HFFc6 (cell line): ENCODE measurements at places on chromosomes 7 and 10.

- H3K27ac ChIP-seq = no peak overlapping the region
- H3K4me1 ChIP-seq = peaks cover 28% of the 10 kb centered on the region
- no peak overlapping the region for H3K4me3 ChIP-seq
- H3K36me3 ChIP-seq = no peaks in the 10 kb centered on the region
- peaks cover 4% of the 10 kb centered on the region; the same call in 1 of the 2 replicates for H3K27me3 ChIP-seq
These were observed 60.7 kb downstream of the ABCB4 start for GRCh38 chr7:87414794-87415188.

GRCh38 chr7:123958186-123958703 lies 33.2 kb downstream of the SPAM1 start:
- H3K4me1 ChIP-seq = no peaks in the 10 kb centered on the region
- no peak for DNase-seq
- no peaks in the 10 kb centered on the region; the same call in 1 of the 2 replicates for H3K36me3 ChIP-seq
- no peak overlapping the region for H3K4me3 ChIP-seq

- no peak overlapping the region for H3K4me3 ChIP-seq
- DNase-seq = no peak
- no peaks in the 10 kb centered on the region for H3K4me1 ChIP-seq
- H3K27ac ChIP-seq = no peak overlapping the region
These were observed 52.9 kb downstream of the CYP2C9 start for GRCh38 chr10:94991243-94991888.

DNA sequence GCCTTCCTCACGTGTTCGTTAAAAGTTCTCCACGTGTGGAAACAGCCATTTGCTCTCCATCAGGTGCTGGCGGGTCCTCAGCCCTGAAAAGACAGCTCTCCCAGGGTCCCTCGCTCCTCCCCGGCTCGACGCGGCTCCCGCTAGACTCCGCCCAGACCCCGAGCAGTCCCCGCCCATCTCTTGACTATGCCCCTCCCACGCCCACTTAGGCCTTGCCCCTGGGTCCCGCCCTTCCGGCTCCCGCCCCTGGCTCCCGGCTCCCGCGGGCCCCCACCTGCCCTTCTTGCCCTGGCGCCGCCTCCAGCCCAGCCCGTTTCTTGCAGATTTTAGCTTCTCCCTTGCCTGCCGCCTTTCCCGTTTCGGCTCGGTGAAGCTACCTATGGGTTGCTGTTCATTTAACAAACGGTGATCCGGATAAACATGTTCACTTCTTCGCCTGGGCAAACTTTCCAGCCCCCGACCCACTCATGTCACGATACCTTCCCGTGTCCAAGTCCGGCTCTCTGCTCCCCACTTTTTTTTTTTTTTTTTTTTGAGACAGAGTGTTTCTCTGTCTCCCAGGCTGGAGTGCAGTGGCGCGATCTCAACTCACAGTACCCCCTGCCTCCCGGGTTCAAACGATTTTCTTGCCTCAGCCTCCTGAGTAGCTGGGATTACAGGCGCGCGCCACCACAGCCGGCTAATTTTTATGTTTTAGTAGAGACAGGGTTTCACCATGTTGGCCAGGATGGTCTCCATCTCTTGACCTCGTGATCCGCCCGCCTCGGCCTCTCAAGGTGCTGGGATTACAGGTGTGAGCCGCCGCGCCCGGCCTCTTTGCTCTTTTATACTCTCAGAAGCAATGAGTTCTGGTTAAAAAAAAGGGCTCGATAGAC lies 830 bp upstream of the ZNF438 start:
- H3K27me3 ChIP-seq = no peaks in the 10 kb centered on the region; the same call in 1 of the 2 replicates
- peaks cover 70% of the 10 kb centered on the region for H3K4me1 ChIP-seq
- peaks cover 10% of the 10 kb centered on the region; the same call in 1 of the 2 replicates for H3K36me3 ChIP-seq
- DNase-seq = peak; percentile 91

DNA sequence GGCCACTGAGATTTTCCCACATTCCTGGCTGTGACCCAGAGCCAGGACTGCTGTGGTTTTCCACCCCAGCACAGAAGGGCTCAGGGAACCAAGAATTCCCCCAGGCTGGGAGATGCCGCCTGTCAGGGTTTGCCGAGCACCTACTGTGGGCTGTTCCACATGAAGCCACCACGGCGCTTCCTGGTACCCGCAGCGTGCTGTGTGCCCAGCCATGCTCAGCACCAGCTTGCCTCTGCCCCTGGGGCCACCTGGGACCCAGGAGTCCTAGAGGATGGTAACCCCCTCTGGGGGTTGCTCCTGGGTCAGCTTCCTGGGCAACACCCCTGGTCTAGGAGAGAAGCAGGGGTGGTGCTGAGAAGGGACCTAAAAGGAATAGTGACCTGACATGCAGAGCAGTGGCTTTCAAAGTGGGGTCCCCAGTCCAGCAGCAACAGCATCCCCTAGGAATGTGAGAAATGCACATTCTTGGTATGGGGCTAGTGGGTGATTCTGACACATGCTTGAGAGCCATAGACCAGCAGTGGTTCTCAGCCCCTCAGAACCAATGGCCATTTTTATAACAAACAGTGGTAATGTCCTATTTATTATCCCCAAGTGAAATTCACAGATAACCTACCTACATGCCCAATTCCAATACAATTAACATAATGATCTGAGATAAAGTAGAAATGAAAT lies 53.4 kb downstream of the TSPAN15 start:
- H3K4me3 ChIP-seq = no peak overlapping the region
- H3K27ac ChIP-seq = no peak overlapping the region
- H3K36me3 ChIP-seq = no peaks in the 10 kb centered on the region
- H3K4me1 ChIP-seq = peaks cover 14% of the 10 kb centered on the region
- peaks cover 4% of the 10 kb centered on the region for H3K27me3 ChIP-seq
- no peak for DNase-seq
